ENCODE measurements at places on chromosomes 2 and 18.

DNA sequence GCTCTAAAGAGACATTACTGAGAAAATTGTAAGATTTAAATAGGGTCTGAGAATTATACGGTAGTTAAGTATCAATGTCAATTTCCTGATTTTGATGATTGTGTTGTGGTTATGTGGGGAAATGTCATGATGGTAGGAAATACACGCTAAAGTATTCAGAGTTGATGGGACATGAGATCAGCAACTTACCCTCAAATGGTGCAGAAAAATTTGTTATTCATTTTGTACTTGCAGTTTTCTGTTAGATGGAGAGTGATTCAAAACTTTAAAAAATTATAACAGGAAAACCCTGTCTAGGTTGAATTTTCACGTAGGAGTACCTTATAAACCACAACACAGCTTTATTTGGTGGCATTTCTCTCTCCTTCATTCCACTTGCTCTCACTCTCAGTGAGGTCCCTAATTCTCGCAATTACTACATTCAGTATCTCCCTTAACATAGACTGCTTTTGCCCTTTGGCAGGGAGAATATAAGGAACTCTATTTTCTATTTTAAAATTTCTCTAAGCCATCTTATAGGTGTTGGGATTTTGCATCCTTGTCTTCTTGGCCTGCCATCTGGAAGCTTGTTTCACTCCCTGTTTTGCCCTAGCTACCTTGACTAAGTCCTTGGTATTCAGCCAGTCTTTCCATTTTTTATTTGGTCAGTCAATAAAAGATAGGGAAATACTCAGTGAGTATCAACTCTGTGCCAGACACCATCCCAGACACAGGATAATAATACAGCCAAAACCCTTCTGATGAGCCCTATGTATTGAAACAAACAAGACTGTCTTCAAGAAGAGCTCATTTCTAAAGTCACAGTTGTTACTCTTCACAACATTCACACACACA is 550.6 kb upstream of the ACVR2A start:
- no peak for DNase-seq

- DNase-seq, result peak; percentile 75
Measured at GRCh38 chr2:74414881-74415761, 6.3 kb downstream of the C2orf81 start.

GRCh38 chr2:236196366-236196765 is 28.2 kb upstream of the GBX2 start:
- DNase-seq, result no peak

- DNase-seq, result no peak
Measured at GRCh38 chr18:79570266-79571201, 109.1 kb upstream of the CTDP1 start.

- no peak for DNase-seq
Measured at GRCh38 chr2:9964334-9964980, 13.0 kb downstream of the GRHL1 start.

DNA sequence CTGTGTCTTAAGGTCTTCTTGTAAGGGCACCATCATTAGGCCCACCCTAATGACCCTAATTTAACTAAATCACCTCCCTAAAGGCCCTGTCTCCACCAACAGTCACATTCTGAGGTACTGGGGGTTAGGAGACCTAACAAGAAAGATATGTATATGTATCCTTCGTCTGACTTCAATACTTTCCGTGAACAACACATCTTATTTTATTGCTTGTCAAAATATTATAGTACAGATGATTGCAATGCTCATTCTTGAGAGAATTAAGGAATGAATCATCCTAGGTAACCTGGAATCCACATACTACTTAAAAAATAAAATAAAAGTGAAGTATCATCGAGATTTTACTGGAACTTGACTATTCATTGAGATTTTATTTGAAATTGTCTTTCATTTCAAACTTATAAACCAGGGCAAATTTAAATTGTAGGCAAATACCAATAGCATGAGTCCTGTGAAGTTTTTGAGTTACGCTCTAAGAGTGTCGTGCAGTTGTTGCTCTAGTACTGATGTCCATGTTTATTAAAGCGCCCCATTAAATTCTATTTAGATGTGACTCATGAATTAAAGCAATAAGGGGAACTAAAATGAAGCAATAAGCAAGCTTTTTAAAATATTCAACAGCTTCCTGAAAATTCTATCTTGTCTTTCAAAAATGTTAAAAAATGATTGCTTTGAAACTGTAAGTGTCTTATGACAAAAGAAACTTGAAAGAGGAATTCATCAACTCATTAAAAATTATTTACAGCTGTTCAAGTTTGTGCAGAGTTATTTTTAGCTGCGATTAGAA is 40.0 kb downstream of the CCDC102B start:
- no peak for DNase-seq

GRCh38 chr2:134412639-134412999 is 158.7 kb downstream of the MGAT5 start:
- no peak for DNase-seq

DNA sequence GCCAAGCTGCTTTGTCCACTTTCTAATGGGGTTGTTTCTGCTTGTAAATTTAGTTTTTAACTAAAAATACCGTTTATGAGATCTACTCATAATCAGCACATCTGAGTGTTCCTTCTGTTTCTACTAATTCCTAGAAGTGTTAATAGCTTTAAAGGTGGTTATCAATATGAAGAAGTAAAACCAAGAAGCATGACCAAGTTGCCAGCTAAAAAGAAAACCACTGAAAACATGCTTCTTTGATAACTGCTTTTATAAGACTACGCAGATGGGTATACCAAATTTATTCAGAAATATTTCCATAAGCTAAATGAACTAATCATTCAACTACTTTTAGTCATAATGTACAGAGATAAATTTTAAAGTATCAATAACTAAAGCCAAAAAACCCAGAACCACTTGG is 101.8 kb downstream of the C2orf74 start:
- DNase-seq, result no peak

DNA sequence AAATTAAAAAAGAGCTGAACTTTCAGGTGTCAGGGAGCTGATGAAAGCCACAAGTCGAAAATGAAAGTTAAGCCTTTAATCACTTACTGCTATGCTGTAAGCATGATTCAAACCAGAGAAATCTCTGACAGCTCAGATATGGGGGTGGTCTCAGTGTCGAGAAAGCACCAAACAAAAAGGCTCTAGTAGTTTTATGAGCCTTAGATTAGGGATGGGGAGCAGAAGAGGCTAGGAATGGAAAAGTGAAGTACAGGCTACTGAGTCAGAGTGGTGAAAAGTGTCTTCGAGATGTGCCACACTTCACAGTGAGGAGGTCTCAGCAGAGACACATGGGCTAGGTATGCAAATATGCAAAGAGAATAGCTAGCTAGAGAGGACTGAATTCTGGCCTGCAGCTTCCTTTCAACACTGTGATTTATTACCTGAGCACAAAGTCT is 482.2 kb downstream of the SPAG16 start:
- no peak for DNase-seq

All from activated CD8-positive, alpha-beta memory T cell treated with anti-CD3 and anti-CD28 coated beads for 24 hours (primary cell).